ENCODE measurements at places on chromosomes 6 and 20.

GRCh38 chr6:170480050-170480692, 72.9 kb downstream of the PSMB1 start:
- no peak for DNase-seq

- DNase-seq = no peak
Observed at GRCh38 chr6:170178561-170179477, 112.1 kb downstream of the DLL1 start.

DNA sequence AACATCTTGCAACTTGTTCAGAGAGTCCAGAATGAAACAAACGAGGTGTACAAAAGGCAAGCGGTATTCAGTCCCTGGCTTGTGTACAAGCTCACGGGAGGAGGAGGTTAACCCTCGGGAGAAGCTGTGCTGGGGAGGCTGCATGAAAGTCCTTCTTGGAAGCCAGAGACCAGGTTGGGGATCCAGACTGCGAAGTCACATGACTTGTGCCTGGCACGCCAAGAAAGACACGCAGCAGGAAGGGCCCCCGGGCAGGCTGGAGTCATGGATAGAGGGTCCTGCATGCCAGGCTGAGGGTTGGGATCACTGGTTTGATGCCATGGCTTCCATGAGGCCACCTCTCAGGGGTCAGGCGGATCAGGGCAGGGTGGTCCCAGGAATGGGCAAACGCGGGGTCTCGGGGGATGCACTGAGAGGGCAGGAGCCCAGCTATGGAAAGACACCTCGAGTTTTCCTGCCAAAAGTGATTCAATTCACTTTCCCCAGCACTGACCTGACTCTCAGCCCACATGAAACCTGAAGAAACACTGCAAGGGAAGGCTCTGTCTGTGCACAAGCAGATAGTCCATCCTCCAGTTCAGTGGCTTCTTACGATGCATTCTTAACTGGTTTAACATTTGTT, 79.4 kb downstream of the DLL1 start:
- no peak for DNase-seq

GRCh38 chr6:163695414-163695864, 280.9 kb downstream of the QKI start:
- DNase-seq = no peak

DNA sequence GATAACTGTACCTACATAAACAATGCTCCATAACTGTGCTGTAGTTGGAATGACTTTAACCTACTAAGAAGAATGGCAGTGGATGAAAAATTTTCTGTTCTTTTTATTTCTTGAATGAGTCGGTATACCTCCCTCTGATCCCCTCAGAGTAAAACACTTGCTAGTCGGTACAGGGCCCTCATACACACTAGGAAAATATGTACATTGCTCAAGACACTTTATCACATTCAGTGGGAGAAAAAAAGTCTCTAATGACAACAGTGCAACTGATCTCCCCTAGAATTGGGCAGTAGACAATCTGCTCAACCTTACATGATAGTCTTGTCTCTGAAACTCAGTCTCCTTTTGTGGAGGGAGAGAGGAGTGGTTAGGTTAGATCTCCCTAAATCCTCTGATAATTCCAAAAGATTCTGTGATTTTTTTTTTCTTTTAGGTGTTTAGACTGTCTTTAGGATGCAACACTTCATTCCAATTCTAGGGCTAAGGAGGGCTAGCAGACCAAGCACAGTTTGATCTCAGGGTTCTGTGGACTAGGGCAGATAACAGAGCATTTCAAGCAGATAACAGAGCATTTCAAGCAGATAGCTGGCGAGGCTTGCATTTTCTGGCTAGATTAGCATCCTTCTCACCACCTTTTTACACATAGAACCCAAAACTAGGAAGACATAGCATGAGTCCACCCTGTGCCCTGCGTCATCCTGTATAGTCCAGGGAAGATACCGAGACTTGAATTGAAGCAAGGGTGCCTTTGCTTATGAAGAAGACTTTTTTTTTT, 100.3 kb upstream of the TNFAIP3 start:
- DNase-seq = no peak

DNA sequence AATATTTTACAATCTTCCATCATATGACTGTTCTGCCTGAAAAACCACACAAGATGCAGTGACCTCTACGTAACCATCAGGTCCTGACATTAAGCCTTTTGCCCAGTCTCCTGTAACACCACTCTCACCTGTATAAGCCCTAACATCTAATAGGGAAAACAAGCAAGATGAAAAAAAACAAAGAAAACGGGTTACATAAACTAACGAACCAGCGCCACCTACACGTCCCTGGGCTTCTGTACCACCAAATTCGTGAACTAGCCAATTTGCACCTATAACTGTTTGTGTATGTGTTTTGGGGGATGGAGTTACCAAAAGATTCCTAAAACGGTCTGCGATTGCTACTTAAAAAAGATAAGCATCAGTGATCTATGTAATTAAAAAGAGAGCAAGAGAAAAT, 70.2 kb downstream of the BLOC1S5 start:
- no peak for DNase-seq

DNA sequence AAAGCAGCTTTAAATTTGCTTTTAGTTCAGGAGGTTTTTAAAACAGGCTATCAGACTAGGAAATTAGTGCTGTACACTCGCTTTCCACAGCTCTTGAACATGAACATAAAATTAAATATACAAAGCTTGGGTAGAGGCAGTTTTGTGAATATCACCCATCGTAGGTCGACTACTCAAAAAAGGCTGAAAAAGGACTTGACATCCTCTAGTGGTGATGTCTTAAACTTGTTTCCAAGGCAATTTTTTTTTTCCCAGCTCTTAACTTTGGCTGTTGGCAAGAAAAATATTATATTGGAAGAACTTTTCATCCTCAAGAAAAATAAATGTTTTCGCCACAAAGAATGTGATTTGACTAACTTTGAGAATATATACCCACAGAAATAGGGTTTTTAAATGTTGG, 2.9 kb downstream of the MAP7 start:
- DNase-seq = no peak

- DNase-seq = no peak
Observed at GRCh38 chr20:17223553-17223952, 3.3 kb upstream of the PCSK2 start.

DNA sequence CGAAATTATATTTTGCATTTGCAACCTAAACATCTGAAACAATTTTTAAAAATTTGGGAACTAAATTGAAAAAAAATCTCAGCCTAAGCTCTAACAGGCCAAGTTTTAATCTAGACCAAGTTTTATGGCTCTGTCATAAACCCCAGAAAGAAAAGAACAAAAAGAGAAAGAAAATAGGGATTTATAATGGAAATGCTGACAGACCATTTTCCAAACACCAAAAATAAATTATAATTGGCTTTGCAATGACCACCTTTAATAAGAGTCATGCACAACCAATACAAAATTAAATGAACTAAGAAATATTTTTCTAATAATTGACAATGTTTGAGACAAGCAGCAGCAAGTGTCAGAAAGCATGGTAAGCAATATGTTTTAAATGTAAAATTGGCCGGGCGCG, 72.6 kb downstream of the WDR27 start:
- DNase-seq = no peak

DNA sequence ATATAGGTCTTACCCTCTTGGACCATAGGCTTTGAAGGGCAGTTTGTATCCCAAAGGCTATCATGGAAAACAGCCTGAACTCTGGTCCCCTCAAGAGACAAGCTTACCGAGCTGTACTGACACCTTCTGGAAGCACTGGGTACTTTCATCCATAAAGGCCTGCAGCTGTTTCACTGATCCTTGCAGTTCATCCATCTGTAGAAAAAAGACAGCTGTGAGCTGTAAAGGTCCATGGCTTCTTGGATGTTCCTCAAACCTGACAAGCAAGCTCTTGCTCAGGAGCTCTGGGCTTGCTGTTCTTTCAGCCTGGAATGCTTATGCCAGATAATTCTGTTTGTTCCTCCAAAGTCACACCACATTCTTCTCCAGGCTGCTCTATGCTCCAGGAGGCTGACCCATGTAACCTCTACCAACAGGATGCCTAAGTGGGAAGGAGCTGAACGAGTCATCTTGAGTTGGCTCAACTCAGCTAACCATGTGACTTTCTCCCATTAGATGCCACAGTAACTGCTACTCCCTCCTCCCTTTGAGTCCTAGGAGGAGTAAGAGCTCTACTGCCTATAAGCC, 8.8 kb upstream of the NDRG3 start:
- DNase-seq = no peak

Data from stimulated activated CD8-positive, alpha-beta memory T cell treated with anti-CD3 and anti-CD28 coated beads, Interleukin-4, amount 100 ng/mL, for 1 hour (primary cell).